ENCODE measurements at places on chromosomes 3 and 15. TPM values are rescaled to one million over a fixed set of nuclear protein-coding genes. Genes with fewer than 3 reads are reported as not detected.

- no peaks in the 10 kb centered on the region for H3K27me3 ChIP-seq
- no peak overlapping the region for H3K27ac ChIP-seq
- DNase-seq: no peak
- no peaks in the 10 kb centered on the region for H3K36me3 ChIP-seq
- no peaks in the 10 kb centered on the region for H3K4me1 ChIP-seq
These were observed 7.0 kb upstream of the RPP14 start for GRCh38 chr3:58299075-58299474.

GPR62 gene
- total RNA-seq: not detected

DNA sequence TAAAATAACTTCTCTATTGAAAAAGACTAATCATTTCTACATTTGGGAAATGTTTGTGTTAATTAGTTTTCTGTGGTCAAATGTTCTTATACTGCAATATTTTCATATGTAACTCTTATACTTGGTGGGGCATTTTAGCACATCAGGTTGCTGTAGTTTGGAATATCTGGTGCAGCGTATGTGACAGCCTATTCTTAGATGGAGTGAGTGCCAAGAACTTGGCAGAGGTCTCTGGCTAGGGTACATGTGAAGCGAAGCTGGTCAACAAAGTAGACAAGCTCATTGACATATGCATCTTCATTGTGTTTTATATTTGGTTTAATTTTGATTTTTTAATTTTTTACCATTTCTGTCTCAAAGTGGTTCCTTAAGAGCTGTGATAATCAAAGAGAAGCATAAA is 53.2 kb downstream of the CHAC1 start:
- peaks cover 18% of the 10 kb centered on the region for H3K36me3 ChIP-seq
- no peak for DNase-seq
- no peak overlapping the region for H3K27ac ChIP-seq
- H3K27me3 ChIP-seq: no peaks in the 10 kb centered on the region

GRCh38 chr3:37197810-37198371 is 23.5 kb upstream of the LRRFIP2 start:
- peaks cover 27% of the 10 kb centered on the region for H3K4me1 ChIP-seq
- DNase-seq: peak; percentile 39
- H3K27ac ChIP-seq: no peak overlapping the region
- H3K4me3 ChIP-seq: no peak overlapping the region
- H3K36me3 ChIP-seq: no peaks in the 10 kb centered on the region

FAM174B gene
- total RNA-seq: 0.30 TPM

- no peaks in the 10 kb centered on the region for H3K27me3 ChIP-seq
- H3K27ac ChIP-seq: no peak overlapping the region
- no peaks in the 10 kb centered on the region for H3K36me3 ChIP-seq
- no peak overlapping the region for H3K4me3 ChIP-seq
- no peak for DNase-seq
These were observed 167.0 kb upstream of the UBE2E2 start for GRCh38 chr3:23035927-23036640.

ATP13A4 gene
- total RNA-seq: 0.15 TPM

NME9 gene
- total RNA-seq: 0.79 TPM

DNA sequence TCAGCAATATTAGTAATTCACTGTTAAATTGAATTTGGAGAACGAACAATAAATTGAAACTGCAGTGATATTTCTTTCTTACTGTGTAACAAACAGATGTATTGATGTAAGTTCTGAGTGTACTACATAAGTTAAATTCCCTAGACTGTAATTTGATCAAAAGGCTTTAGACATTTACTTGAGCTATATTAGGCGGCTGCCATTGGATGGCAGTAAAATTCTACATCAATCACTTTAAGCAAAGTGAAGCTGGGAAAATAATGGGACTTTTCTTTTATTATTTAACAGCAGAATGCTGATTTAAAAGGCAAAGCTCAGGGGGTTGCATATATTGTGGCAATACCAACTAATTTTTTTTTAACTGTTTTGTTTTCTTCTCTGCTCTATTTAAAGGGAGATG is 212.6 kb upstream of the PLSCR5 start:
- no peaks in the 10 kb centered on the region for H3K27me3 ChIP-seq
- no peaks in the 10 kb centered on the region for H3K4me1 ChIP-seq
- H3K36me3 ChIP-seq: no peaks in the 10 kb centered on the region
- H3K4me3 ChIP-seq: no peak overlapping the region
- DNase-seq: peak; percentile 26

- H3K27ac ChIP-seq: no peak overlapping the region
- no peak overlapping the region for H3K4me3 ChIP-seq
- H3K27me3 ChIP-seq: no peaks in the 10 kb centered on the region
- H3K4me1 ChIP-seq: peaks cover 3% of the 10 kb centered on the region
- DNase-seq: no peak
These were observed 55.4 kb downstream of the TMCC1 start for GRCh38 chr3:129838086-129838485.

DNA sequence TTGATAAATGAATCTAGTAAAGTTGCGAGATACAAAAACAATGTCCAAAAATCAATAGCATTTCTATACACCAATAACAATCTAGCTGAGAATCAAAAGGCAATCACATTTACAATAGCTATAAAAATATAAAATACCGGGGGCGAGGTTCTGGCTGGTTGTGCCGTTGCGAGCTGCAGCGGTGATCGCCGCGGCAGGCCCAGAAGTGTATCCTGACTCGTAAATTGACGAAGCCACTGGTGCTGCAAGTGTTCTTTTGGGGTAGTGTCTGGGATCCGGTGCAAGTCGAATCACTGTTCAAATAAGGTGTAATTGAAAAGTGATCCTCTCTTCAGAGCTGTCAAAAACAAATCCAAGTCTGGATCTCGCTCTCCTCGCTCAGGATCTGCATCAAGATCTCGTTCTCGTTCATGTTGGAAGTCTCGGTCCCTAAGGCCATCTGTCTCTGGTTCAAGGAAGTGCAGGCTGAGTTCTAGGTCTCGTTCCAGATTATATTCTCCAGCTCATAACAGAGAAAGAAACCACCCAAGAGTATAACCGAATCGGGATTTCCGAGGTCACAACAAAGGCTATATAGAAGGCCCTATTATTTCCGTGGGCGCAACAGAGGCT is 80.1 kb upstream of the STT3B start:
- H3K4me1 ChIP-seq: 0 out of 2 replicates have a peak, but pooled peaks cover 5% of the 10 kb centered on the region
- H3K27me3 ChIP-seq: no peaks in the 10 kb centered on the region
- no peak for DNase-seq
- no peak overlapping the region for H3K4me3 ChIP-seq

DNA sequence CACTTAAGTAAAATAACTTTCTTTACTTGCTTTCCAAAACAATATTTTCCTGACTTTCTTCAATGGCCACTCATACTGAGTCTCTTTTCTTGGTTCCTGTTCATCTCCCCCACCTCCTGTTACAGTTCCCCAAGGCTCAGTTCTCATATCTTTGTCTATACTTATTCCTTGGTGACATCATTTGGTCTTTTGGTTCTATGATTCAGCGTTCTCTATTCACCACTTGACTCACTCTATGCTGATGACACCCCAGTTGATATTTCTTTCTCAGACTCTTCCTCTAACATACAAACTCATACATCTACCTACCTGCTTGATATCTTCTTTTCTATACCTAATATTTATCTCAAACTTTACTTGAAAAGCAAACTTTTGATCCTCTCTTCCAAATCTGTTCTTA is 85.0 kb upstream of the P3H2 start:
- peaks cover 4% of the 10 kb centered on the region for H3K4me1 ChIP-seq
- no peak overlapping the region for H3K4me3 ChIP-seq
- no peak overlapping the region for H3K27ac ChIP-seq
- H3K27me3 ChIP-seq: no peaks in the 10 kb centered on the region

SLC2A2 gene
- total RNA-seq: not detected

GRCh38 chr3:150261418-150261817 is 146.7 kb upstream of the TSC22D2 start:
- no peaks in the 10 kb centered on the region for H3K36me3 ChIP-seq
- no peak for DNase-seq
- no peaks in the 10 kb centered on the region for H3K4me1 ChIP-seq
- H3K27me3 ChIP-seq: no peaks in the 10 kb centered on the region
- H3K4me3 ChIP-seq: no peak overlapping the region

GRCh38 chr3:12964711-12965612 is 108.3 kb downstream of the IQSEC1 start:
- H3K36me3 ChIP-seq: no peaks in the 10 kb centered on the region
- no peak overlapping the region for H3K27ac ChIP-seq
- DNase-seq: no peak

- peak overlapping the region; percentile 98 for H3K27ac ChIP-seq
- peak; percentile 59 for DNase-seq
- H3K36me3 ChIP-seq: no peaks in the 10 kb centered on the region
- H3K4me1 ChIP-seq: peaks cover 40% of the 10 kb centered on the region
These were observed 8.5 kb downstream of the LIPC start for GRCh38 chr15:58440158-58440910.

NANOGP8 gene
- total RNA-seq: not detected

GRCh38 chr3:187762792-187763191 is 17.5 kb upstream of the BCL6 start:
- no peaks in the 10 kb centered on the region for H3K36me3 ChIP-seq
- no peak overlapping the region for H3K27ac ChIP-seq
- no peaks in the 10 kb centered on the region for H3K27me3 ChIP-seq
- H3K4me3 ChIP-seq: no peak overlapping the region
- no peaks in the 10 kb centered on the region for H3K4me1 ChIP-seq
- DNase-seq: no peak

- 0 out of 2 replicates have a peak, but pooled peaks cover under 1% of the 10 kb centered on the region for H3K36me3 ChIP-seq
- no peaks in the 10 kb centered on the region for H3K27me3 ChIP-seq
- peaks cover 15% of the 10 kb centered on the region for H3K4me1 ChIP-seq
- DNase-seq: no peak
- H3K27ac ChIP-seq: no peak overlapping the region
These were observed 12.9 kb downstream of the PCYT1A start for GRCh38 chr3:196274585-196274984.

GRCh38 chr15:62462721-62463120 is 297.6 kb upstream of the C2CD4B start:
- H3K27me3 ChIP-seq: no peaks in the 10 kb centered on the region
- no peak for DNase-seq
- H3K4me3 ChIP-seq: no peak overlapping the region
- H3K36me3 ChIP-seq: no peaks in the 10 kb centered on the region

- H3K27ac ChIP-seq: no peak overlapping the region
- H3K36me3 ChIP-seq: no peaks in the 10 kb centered on the region
- DNase-seq: no peak
- peaks cover 6% of the 10 kb centered on the region for H3K27me3 ChIP-seq
These were observed 387.8 kb downstream of the SHQ1 start for GRCh38 chr3:72460205-72461174.

NTRK3 gene
- total RNA-seq: not detected

DNA sequence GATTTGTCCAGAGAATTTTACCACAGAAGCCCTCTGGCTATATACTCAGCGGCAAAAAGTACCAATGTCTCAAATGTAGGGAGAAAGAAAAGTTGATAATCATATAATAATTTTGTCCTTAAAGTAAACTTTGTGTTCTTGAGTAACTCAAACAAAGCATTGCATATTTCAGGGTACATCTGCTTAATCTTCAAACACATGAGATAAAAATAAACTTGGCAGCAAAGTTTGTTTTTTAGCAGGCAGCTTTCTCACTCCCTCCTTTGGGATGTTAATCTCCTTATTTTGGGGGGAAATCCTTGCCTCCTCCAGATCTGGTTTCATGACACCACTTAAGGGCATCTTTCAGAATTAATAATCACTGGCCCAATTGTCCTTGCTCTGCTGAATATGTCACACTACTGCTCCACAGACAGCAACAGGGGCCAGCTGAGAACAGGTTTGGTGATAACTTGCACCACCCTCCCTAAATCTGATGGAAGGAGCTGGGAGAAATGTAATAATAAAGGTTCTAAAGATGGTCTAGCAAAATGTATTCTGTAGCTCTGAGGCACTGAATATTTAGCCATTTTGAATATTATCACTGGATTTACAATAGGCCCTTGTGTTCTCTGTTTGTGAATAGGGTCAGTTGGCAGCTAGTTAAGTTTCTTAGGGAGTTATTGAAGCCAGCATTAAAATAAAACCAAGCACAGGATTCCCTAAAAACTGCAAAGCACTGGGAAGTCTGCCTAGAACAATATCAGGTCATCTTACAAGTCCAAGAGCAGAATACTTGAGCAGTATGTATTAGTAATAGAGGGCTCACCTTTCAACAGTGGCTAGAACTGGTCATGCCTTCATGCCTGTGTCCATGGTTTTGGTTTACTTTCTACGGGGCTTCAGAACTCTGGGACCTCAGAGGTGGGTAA is 79.2 kb downstream of the EFL1 start:
- no peaks in the 10 kb centered on the region for H3K27me3 ChIP-seq
- H3K27ac ChIP-seq: no peak overlapping the region
- no peak overlapping the region for H3K4me3 ChIP-seq
- no peaks in the 10 kb centered on the region for H3K4me1 ChIP-seq
- no peak for DNase-seq

GRCh38 chr3:178900029-178900646 is 171.5 kb downstream of the ZMAT3 start:
- H3K4me3 ChIP-seq: no peak overlapping the region
- DNase-seq: no peak
- no peaks in the 10 kb centered on the region for H3K4me1 ChIP-seq
- H3K27ac ChIP-seq: no peak overlapping the region
- no peaks in the 10 kb centered on the region for H3K27me3 ChIP-seq

All from HCT116 (cell line).